Bronchial epithelial cell (primary cell): ENCODE measurements at places on chromosomes 5 and 9.
A peak's percentile ranks its signal among the peaks of the same experiment; 100 is the strongest.

GRCh38 chr5:151643388-151643787 lies 43.3 kb downstream of the SPARC start:
- DNase-seq, result no peak

GRCh38 chr5:10724781-10725507 lies 36.1 kb downstream of the DAP start:
- DNase-seq, result peak; percentile 80

- peak; percentile 55 for DNase-seq
Observed at GRCh38 chr5:34699155-34700077, 43.3 kb downstream of the RAI14 start.

DNA sequence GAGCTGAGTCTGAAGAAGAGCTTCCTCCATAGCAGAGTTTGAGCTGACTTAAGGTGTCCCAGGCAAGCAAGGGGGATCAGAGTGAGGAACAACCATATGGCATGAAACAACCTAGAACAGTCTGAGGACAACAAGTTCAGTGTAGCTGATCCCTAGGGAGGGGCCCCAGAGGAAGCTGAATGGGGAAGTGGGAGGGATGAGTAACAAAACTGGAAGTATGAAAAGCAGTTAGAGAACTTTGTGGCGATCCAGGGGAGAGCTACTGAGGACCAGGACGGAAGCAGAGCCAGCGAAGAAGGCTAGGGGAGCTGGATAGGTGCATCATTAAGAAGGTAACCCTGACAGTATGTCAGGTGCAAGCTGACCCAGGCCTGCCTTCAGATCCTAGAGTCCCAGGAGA lies 580.8 kb downstream of the BNC2 start:
- no peak for DNase-seq

DNA sequence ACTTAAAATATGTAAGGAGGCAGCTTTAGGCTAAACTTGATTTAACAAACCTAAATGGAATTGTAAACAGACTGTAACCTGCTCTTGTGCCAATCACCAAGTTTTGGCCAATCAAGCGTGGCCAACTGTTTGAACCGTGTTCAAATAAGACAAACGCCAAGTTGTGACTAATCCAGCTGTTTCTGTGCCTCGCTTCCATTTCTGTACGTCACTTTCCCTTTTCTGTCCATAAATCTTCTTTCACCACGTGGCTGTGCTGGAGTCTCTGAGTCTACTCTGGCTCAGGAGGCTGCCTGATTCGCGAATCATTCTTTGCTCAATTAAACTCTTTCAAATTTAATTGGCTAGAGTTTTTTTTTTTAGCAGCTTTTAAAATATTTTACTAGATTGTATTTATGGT lies 71.3 kb downstream of the LIX1 start:
- peak; percentile 38 for DNase-seq

DNA sequence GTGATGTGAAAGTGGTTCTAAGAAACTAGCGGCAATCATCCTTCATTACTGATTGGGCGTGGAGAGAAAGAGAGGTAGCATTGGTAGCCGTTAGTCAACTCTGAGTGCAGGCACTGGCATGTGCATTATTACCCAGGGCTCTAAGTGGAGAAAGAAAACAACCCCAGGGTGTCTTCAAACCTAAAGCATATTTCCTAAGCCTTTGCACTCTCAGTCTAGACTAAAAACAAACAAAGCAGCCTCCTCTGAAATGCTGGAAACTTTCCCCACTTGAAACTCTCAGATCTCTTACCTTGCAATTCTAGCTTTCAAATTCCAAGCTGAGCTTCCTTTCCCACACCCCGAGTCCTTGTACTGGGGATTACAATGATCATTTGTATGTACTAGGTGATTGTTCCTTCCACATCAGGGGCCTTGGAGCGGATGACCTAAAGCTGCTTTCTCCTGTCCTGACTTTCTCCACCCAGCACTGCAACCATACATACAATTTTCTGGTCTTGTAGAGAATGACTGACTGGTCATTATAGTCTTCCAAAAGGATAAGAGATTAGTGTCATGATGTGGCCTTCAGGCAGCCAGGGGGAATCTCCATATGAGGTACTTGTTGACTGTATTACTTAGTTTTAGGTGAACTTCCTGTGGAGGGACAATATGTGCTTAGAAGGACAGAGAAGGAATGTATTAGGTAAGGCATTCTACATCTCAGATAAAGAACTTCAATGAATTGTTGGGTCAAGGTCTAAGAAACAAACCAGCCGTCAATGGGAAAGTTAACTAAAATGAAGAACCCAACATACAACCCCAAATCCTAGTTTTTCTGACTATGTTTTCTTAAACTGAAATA lies 98.3 kb upstream of the CDKN2B start:
- peak; percentile 98 for DNase-seq

- no peak for DNase-seq
Observed at GRCh38 chr5:775961-776861, 8.3 kb downstream of the ZDHHC11B start.

GRCh38 chr5:150121448-150122157 lies 34.0 kb downstream of the PDGFRB start:
- DNase-seq, result no peak

DNA sequence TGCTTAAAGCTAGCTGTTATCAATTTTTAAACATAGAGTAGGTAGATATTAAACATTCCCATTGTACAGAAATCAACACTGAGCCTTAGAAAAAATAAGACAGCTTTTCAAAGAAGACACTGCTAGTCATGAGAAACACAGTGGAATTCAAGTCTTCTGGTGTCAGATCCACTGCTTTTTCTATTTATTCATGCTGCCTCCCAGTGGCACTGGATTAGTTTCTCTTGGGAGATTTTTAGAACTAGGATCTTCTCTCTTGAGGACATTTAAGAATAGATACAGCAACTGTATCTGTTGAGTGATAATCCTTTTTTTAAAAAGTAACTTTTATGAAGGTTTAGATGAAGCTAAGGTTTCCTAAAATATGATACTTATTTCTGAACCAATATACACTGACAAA lies 1635.4 kb upstream of the C9orf72 start:
- no peak for DNase-seq

- no peak for DNase-seq
Observed at GRCh38 chr9:124448019-124448418, 2.2 kb upstream of the ADGRD2 start.

DNA sequence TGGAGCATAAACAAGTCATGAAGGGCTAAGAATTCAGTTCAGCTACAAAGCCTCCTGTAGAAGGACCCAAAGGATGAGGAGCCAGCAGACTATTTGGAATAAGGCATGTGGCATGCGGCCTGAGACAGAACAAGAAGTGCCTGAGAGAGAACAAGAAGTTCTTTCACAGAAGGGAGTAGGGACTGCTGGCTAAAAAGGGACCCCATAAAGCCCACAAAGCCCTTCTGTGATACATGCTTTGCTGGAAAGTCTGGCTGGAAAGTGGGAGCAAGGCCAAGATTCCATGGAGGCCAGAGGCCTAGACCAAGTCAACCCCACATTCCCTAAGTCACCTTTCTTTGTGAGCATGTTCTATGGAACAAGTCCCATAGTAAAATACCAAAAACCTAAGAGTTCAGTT lies 35.9 kb upstream of the UBAP2 start:
- no peak for DNase-seq

- DNase-seq, result no peak
Observed at GRCh38 chr5:2459251-2459650, 292.2 kb downstream of the IRX2 start.

DNA sequence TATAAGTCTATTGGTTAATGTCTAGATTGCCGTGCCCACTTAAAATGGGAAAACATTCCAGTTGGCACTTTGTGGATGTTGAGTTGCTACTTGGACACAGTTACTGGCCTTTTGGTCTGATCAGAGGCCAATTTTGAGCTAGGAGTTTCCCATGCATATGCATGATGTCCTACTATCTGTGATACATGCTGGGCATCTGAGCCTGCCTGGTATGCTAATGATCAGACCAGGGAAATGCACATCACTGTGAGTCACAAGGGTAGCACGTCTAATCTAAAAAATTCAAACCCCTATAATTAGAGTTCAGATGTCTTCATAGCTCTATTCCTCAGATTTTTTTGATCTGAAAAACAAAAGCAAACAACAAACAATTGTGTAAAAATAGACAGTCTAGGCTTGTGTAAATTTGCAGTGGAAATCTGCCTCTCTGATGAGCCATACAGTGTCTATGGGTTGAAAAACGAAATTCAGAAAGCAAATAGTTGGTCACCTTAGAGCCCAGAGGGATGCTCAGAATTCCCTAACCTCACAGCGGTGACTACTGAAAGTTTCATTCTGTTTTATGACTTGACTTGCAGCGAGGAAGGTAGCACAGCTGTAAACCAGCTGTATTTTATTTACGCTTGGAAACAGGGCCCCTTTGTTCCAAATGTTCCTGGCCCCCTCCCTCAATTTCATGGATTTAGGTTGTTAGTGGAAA lies 37.3 kb downstream of the PALM2AKAP2 start:
- peak; percentile 68 for DNase-seq

DNA sequence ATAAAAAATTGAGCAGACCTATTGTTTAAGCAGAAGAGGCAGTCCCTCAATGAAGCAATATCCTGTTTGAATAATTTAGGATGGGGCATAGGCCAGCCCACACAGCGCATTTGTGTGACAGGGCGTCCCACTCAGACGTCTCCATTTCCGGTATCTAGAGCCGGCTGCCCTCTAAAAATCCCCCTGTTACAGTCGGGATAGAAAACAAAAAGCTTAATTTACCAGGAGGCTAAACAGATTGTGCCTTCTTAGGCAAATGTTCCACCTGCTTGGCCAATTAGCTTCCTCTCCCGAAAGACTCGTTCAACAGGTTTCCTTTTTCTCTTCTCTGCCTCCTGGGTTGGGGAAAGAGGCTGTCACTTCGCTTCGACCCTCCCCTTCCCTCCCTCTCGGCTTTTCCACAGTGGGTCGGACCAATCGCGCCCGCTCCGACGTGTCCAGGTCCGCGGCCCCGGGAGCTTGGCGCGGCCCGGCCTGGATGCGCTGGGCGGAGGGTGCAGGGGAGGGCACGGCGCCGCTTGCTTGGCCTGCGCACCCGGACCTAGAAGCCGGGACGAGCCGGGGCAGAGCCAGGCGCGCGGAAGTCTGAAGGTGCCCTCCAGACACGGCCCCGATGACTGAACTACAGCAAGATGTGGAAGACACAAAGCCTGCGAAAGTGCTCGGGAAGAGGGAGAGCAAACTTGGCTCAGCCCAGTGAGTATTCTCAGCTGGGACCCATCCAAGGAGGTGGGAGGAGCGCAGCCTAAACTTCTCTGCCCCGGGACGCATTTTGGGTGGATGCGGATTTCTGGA lies at the start of gene GRAMD2B:
Gene GRAMD2B, plus strand, starts transcription at position 416 of the 795 bp plus-strand sequence. Its CDS starts 198 bp downstream, at position 614.
- peak; percentile 91 for DNase-seq

DNA sequence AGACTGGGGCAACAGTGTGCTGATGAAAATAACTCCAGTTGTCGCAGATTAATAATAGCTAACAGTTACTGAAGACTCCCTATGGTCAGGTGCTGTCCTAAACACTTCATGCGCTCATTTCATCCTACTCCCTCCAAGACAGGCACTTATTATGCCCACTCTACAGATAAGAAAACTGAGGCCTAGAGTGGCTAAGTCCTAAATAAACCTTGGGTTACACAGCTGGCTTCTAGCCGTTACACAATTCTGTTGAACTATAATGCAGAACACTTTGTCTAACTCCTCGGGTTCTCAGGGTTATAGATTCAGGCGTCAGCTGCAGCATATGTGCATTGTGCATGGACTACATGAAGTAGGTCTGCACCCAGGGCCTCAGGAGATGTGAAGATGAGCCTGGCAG lies 103.9 kb downstream of the DAPK1 start:
- no peak for DNase-seq
